ENCODE measurements at places on chromosomes 16 and 17. TPM values are rescaled to one million over a fixed set of nuclear protein-coding genes. Genes with fewer than 3 reads are reported as not detected.

Gene GPR139
- not detected for total RNA-seq

Gene CPHXL2
- total RNA-seq: not detected

Gene IL17C
- total RNA-seq: not detected

Gene CTRL
- 1.4 TPM for total RNA-seq

Gene LRRC37A
- total RNA-seq: 0.75 TPM

Gene TNK1
- total RNA-seq: 1.9 TPM

Gene RNF227
- 1.7 TPM for total RNA-seq

Gene ALDH3A1
- 888 TPM for total RNA-seq

Gene MYH4
- total RNA-seq: not detected

Gene CFAP119
- total RNA-seq: 8.6 TPM

Gene FBXL19
- 8.6 TPM for total RNA-seq

Data from A549 treated with ZK216348 at 1 μM for 4 hours (cell line).